ENCODE measurements at places on chromosomes 3 and 15. TPM values are rescaled to one million over a fixed set of nuclear protein-coding genes. Genes with fewer than 3 reads are reported as not detected.
A peak's percentile ranks its signal among the peaks of the same experiment; 100 is the strongest.

DNA sequence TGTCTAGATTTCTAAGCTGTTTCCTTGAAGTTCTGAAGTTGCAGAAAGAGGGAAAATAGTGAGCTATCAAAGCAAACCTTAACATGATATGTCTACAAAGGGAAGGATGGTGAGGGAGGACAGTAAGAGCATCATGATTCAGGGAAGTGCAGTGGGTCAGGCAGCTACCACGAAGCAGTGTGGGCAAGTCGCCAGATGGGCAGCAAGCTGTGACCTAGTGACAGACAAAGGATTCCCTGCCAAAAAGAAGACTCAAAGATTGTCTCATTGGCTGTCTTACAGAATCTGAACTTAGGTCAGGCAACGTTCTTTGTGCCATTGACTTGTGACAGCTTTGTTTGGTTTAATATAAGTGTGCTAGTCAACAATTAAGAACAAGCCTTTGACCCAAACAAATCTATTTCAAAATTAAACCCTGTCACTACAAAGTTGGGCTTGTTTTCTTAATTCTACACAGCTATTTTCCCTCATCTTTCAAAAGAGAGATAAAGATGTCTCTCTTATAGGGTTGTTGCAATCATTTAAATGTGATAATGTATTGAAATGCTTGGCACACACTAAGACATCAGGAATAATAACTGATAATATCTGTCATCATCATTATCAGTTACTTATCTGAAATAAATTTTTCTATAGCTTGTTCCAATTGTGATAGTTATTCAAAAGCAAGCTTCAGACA is 153.3 kb downstream of the ECT2 start:
- no peak for DNase-seq

- DNase-seq: no peak
These were observed 97.7 kb upstream of the ATP2B2 start for GRCh38 chr3:10602769-10603768.

DNA sequence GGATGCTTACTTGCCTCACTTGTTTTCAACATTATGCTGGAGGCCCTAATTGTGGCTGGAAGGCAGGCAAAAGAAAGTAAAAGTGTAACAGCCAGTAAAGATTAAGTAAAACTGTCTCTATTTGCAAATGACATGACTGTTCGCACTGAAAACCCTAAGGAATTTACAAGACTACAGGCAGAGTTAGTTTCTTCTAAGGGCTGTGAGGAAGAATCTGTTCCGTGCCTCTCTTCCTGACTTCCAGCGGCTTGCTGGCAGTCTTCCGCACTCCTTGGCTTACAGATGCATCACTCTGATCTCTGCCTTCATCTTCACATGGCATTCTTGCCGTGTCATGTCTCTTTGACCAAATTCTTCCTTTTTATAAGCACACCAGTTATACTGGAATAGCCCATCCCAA is 86.1 kb downstream of the DLG1 start:
- DNase-seq: no peak

DNA sequence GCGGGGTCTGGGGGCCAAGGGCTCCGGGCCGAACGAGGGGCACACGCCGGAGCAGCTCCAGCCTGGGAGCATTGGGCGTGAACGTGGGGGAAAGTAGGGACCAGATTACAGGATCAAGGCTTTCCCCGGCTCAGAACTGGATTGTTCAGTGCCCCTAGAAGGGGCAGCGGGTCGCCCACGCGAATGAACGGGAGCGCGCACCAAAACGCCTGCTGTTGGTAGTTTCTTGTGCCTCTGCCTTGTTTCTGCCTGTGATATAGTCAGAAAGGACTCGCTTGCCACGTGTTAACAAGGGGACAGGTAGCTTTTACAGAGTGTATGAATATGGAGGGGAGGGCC is 1.1 kb downstream of the CASR start:
- DNase-seq: no peak

GRCh38 chr3:187931101-187931500 is 185.8 kb upstream of the BCL6 start:
- DNase-seq: no peak

GRCh38 chr3:63968612-63969350 is 54.5 kb downstream of the PSMD6 start:
- no peak for DNase-seq

DNA sequence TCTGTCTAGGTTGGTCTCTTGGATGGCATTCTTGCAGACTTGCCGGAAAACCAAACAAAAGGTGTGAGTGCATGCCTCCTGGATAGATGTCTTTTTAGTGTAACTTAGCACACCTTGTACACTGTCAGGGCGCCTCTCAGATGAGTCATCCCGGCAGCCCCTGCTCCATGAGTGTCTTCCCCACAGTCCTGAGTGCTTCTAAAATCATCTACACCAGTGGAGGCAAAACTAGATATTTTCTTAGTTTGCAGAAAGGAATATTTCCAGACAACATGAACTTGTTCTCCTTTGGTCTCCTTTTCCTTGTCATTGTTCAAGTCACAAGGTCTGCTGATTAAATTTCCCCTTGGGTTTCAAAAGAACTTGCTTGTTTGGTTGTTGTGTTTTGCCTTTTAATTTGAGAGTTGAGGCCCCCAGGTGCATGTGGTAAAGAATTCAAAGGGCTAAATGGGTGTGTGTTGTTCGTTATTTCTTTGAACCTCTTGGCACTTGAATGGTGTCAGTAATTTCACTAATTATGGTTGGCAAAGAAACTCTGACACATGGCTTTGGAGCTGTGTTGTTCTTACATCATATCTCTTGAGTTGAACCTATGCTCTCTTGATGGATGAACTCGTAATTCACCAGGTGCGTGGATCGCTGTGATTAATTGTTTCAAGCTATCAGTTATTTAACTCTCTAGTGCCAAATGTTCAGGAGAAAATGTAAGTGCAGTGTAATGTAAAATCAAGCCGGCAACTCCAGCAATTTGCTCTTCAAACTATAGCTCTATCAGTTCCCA is 98.2 kb downstream of the IGF1R start:
- DNase-seq: no peak

GRCh38 chr3:9387322-9387655 is 10.1 kb upstream of the SETD5 start:
- no peak for DNase-seq

DNA sequence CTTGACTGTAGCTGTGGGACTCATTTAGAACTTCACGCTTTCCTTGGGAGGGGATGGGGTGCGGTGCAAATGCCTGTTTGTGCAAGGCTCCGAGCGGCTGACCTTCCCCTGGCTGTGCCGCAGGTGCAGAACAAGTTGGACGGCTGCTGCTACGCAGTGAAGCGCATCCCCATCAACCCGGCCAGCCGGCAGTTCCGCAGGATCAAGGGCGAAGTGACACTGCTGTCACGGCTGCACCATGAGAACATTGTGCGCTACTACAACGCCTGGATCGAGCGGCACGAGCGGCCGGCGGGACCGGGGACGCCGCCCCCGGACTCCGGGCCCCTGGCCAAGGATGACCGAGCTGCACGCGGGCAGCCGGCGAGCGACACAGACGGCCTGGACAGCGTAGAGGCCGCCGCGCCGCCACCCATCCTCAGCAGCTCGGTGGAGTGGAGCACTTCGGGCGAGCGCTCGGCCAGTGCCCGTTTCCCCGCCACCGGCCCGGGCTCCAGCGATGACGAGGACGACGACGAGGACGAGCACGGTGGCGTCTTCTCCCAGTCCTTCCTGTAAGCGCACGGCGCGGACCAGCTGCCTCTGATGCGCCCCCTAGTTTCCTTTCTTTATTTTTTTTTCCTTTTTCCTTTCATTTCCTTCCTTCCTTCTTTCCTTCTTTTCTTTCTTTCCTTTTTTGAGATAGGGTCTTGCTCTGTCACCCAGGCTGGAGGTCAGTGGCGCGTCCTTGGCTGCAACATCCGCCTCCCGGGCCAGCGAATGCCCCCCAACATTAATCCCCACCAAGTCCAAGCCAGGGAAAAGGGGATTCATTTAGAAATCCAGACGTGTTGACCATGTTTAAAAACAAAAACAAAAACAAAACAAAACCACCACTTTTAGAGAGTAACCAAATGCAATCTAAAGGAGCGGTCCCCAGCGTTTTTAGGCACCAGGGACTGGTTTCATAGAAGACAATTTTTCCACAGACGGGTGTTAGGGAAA is 42.7 kb downstream of the EIF2AK4 start:
- DNase-seq: peak; percentile 91

- no peak for DNase-seq
These were observed 120.7 kb downstream of the NSUN3 start for GRCh38 chr3:94183551-94183950.

- peak; percentile 56 for DNase-seq
These were observed 311.6 kb downstream of the EPHA6 start for GRCh38 chr3:97125902-97126499.

The GPR171 gene
- not detected for total RNA-seq

DNA sequence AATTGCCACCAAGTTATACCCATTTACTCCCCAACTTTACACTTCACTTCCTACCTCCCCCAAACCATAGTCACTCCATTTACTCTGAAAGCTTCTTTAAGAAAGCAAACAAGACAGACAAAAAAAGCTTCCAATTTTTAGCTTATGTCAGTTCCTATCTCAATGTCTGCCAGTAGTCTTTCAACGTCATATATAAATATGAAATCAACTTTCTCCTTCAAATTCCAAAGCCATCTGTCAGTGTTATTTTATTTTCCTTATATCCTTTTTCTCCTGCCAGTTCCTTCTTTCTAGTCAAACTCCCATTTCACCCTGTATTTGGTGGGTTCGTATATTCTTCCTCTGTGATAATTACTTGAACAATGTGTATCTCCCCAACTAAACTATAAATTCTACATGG is 85.8 kb upstream of the CMC1 start:
- no peak for DNase-seq

The SNX22 gene
- 1.9 TPM for total RNA-seq

- no peak for DNase-seq
These were observed 92.4 kb upstream of the TSC22D2 start for GRCh38 chr3:150315721-150316120.

GRCh38 chr3:7307410-7307809 is 446.5 kb downstream of the GRM7 start:
- DNase-seq: no peak

GRCh38 chr3:101939361-101940049 is 90.2 kb downstream of the NFKBIZ start:
- no peak for DNase-seq

- peak; percentile 80 for DNase-seq
These were observed 142.7 kb downstream of the GADL1 start for GRCh38 chr3:30751610-30752299.

DNA sequence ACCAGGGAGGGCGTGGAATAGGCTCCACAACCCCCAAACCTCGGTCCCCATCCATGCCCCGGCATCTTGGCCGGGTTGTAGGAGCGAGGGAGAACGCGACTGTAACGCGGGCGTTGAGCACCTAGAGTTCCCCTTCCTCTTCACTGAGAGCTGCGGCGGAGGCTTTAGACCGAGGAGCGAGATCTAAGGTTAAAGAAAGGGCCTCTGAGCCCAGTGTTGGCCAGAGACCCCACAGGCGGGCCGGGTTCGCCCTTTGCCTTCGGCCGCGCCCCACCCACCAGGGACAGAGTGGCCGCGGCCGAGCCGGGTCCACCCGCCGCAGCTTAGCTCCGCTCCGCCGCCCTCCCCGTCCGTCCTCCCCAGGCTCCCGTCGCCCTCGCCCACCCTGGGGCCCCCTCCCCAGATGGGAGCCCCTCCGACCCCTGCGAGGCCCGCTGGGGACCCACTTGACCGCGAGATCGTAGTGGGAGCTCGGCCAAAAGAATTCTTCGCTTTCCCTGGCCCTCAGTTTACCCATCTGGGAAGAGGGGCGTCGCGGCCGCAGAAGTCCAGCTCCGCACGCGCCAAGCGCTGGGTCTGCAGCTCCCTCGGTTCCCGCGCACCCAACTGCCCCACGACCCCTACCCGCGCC is 425 bp downstream of the ANPEP start:
- no peak for DNase-seq

The TMC3 gene
- not detected for total RNA-seq

GRCh38 chr3:169345662-169346331 is 317.7 kb downstream of the MECOM start:
- DNase-seq: no peak

DNA sequence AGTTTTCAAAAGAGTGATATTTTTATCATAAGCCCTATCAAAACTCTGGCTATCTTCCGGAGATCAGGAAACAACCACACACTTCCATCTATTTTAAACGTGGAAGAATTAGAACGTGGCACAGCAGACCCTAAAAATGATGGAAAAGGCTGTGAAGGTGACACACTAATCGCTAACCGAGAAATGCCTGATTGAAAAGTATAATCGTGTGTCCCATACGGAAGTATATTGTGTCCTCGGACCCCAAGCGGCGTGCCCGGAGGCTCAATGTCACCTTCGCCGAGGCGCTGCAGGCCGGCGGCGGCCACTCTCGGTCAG is 642 bp downstream of the COX5A start:
- DNase-seq: no peak

GRCh38 chr15:64314456-64314855 is 41.5 kb downstream of the CSNK1G1 start:
- DNase-seq: no peak

GRCh38 chr3:8529181-8529637 is 27.6 kb downstream of the LMCD1 start:
- peak; percentile 25 for DNase-seq

GRCh38 chr3:112650482-112650881 is 9.5 kb upstream of the CCDC80 start:
- DNase-seq: no peak

The ZNF774 gene
- total RNA-seq: 3.6 TPM

GRCh38 chr3:65490114-65490513 is 548.6 kb downstream of the MAGI1 start:
- no peak for DNase-seq

The MCF2L2 gene
- 72.6 TPM for total RNA-seq

DNA sequence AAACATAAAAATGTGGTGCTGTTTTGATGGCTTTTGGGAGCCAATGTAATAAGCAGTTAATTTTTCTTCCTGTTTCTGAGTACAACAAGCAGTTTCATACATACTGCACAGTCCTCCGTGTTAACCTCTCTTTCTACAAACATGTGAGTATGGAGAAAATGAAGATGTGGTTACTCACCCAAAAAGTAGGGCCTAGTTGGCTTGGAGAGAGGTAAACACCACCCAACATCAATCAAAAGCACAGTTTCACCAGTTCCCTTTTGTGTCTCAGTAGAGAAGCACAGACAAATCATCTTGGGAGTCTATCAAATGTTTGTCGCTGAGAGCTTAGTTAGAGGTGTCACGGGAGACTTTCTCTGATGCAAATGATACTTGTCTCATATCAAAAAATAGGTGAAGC is 320.2 kb downstream of the UNC13C start:
- DNase-seq: no peak

The CCDC13 gene
- 1.1 TPM for total RNA-seq

The CCDC33 gene
- 4.7 TPM for total RNA-seq

The LMAN1L gene
- not detected for total RNA-seq

DNA sequence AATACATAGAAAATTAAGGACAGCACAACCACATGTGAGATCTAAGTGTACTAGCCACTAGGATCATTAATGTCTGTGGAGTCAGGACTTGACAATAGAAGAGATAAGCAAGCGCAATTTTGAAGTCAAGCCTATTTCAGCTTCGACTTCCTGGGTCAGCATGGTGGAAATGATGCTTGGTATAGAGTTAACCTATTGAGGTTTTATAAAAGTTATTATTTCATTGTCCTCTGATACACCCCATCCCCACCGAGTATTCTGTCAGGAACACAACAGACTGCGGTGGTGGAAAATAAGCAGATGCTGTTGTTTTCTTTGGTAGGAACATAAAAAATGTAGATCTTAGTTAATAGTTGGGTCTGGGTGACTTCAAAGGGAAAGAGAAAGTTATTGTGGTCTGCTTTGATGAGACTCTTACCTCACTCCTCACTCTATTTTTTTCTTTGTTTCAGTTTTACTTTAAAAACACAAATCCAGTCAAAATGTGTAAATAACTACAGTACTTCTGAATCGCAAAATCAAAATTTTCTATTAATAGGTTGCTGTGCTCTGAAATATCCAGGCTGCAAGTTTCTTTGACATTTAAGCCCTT is 82.1 kb downstream of the IL5RA start:
- no peak for DNase-seq

- DNase-seq: peak; percentile 76
These were observed 158.7 kb downstream of the USP13 start for GRCh38 chr3:179811321-179812095.

All from endodermal cell (in vitro differentiated cells).